Activated gamma-delta T cell (primary cell): ENCODE measurements at places on chromosomes 12 and 14.

DNA sequence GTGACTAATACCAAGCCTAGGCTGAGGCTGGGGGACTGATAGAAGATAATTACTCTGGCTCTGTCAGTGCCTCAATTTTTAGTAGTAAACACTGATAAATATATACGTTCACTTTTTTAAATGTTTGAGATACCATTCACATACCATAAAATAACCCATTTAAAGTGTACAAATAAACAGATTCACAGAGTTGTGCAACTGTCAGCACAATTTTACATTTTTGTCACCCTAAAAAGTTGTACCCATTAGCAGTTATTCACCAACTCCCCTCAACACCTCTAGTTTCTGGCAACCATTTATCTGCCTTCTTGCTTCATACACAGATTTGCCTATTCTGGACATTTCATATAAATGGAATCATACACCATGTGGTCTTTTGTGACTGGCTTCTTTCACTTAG lies 15.1 kb downstream of the PPP1R12A start:
- DNase-seq, result no peak

DNA sequence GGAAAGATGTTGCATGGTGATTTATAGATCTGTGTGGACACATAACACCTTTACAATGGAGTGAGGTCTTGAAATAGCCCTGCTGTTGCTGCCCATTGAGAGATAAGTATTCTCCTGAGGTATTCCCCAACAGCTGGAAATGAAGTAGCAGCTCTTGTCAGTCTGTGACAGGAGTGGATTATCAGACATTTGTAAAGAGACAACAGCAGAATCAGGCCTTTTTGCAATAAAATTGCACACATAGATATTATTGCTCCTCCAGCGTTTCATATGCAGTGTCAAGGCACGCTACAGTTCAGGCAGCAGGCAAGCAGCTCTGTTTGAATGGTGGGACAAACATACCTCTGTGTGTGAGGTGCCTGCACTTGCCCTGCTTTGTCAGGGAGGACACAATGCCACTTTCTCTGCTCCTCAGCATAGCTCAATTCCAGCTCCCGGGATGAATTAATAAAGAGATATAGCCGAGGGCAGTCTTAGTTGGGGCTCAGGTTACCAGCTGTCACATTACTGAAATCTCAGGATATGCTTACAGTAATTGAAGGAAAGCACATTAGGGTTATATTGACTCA lies 49.4 kb downstream of the BICD1 start:
- no peak for DNase-seq

- DNase-seq, result no peak
These were observed 7.0 kb upstream of the RPS26 start for GRCh38 chr12:56034586-56035332.

- DNase-seq, result no peak
These were observed 144.7 kb downstream of the GPHN start for GRCh38 chr14:66652525-66653106.

- no peak for DNase-seq
These were observed 706 bp downstream of the PRMT5 start for GRCh38 chr14:22928237-22929103.

DNA sequence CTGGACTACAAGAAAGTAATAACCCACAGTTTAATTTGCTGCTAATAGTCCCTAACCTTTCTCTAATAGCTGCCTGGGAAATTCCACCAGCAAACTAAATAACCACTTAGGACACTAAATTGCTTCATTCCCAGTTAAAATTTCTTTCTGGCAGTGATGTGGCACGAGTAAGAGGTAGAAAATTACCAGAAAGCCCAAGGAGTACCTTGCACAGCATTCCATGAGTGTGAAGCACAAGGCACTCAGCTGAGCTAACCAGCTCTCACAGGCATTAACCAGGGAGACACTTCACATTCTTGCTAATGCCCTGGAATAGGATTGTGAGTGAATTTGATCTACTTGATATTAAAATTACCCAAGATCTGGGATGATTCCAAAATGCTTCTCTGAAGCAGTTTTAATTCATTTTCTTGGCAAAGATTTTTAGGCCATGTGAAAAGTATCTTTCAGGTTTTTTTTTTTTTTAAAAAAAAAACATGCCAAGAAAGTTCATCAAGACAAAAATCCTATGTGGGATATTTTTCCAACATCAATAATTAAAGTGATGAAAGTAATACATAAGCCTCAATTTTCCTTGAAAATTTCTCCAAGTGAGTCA lies 29.5 kb downstream of the TSPAN8 start:
- no peak for DNase-seq

DNA sequence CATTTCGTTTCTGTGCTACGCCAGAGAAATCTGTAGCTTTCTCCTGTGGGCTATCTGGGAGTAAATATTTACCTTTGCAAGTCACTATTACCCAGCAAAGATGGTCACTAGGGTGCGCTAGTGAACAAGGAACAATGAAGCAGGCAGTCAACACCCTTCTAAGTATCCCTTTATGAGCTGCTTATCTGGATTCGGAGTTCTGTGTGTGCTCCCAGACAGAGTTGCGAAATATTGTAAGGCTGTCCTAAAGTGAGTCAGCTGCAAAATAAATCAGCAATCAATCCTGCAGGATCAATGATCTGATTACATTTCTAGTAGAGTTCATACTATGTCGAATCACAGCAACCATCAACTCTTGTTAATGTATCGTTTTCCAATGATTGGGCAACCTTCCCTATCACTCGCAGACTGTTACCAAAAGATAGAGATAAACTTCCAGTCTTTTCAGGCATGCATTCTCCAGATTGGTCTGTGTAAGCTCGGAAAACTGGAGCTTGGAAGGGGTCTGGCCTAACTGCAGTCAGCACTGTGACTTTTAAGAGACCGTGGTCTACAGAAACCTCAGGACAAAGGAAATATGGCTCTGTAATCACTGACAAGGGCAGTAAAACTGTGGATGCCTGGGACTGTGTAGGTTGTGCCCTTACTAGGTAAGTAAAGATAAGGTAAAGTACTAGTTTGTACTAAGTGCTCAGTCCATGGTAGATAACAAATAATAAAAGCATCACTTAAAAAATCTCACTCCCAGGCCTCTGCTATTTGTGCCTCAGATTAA lies 133.5 kb downstream of the KCNK10 start:
- no peak for DNase-seq

DNA sequence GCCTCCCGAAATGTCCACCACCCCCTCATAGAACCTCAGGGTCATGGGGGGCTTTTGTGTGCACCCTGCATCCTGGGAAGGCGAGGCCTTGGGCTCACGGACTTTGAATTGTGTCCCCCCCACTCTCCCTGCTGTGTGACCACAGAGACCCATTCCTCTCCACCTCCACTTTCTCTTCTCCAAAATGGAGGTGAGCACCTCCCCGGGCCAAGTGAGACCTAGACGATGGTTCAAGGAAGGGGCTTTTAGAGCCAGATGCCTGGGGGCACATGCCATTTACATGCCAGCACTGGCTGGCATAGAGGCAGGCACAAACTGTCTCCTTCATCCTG lies 33.5 kb downstream of the CYP46A1 start:
- DNase-seq, result no peak

DNA sequence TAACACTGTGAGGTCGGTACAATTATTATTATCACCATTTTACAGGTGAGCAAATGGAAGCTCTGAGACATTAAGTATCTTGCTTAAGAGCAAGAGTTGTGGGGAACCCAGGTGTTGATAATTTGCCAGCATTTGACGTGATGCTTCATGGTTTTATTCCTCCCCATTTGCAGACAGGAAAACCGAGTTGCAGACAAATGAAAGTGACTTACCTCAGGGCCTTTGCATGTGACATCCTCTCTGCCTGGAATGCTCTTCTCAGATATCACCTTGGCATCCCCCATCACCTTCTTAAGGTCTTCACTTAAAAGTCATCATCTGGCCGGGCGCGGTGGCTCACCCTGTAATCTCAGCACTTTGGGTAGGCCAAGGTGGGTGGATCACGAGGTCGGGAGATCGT lies 21.0 kb upstream of the P2RX7 start:
- no peak for DNase-seq

- no peak for DNase-seq
These were observed 120.6 kb upstream of the CDKN3 start for GRCh38 chr14:54275997-54276725.
